ENCODE measurements at places on chromosomes 12 and 14.

DNA sequence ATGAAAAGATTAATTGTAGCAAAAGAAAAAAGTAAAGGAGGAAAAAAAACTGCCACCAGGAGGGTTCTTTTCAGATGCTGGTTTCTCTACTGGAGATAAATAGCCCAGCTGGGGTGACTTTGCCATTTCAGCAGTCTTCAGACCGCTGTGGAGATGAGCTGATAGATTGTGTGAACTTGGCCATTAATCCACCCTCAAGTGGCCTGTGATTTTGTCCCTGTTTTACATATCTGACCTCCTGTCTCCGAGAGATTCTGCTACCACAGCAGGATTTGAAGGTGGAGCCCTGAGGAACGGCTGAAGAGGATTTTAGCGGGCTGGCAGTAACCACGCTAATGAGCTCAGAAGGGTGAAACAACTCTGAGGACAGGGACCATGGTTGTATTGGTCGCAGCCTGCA lies 72.7 kb downstream of the WSCD2 start:
- no peak for DNase-seq

DNA sequence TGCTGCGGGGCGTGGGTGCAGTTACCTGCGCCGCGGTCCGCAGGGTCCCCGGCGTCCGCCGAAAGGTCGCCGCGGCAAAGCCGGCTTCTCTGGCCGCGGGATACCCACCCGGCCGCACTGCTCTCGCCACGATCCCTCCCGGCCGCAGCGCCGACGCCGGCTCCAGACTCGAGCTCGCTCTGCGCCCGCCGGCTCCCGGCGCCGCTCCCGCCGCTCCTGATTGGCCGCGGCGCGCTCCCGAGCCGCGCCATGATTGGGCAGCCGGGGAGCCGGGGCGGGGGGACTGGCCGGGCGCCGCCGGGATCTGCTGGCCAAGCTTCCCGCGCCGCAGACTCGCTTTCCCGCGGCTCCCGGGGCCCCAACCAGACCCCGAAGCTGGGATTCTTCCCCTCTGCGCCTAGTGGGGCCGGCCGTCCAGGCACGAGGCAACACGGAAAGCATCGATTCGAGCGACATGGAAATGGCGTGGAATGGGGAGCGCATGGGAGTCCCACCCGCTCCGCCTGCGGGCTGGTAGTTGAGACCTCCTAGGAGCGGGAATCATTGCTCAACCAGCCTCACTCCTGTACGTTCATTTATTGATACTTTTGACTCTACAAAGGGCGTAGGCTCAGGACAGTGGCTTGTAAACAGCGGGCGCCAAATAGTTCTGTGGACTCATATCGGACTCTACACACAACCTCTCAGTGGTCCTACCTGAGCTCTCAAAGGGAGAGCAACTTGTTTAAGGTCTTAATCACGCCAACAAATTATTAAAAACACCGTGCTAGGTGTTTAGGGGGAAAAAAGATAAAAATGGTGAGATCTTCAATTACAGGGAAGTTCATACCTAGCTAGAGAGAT lies 36.4 kb upstream of the STON2 start:
- no peak for DNase-seq

GRCh38 chr14:62691647-62692489 lies 353.4 kb downstream of the KCNH5 start:
- no peak for DNase-seq

DNA sequence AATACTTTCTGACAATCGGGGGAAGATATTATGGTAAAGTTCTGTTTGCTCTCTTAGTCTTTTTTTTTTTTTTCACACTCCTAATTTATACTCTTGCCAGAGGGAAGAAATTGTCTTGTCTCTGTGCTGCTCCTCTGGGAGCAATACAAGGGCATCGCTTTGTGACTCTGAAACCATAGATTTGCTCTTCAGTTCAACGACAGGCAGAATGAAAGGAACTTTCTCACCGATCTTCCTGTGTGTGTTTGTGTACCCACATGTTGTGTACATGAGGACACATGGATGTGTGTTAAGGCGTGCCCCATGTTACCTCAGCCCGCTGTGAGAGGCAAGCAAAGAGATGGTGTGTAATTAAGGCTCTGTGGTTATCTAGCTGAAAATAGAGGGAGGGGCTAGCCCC lies 457.6 kb downstream of the EGLN3 start:
- no peak for DNase-seq

DNA sequence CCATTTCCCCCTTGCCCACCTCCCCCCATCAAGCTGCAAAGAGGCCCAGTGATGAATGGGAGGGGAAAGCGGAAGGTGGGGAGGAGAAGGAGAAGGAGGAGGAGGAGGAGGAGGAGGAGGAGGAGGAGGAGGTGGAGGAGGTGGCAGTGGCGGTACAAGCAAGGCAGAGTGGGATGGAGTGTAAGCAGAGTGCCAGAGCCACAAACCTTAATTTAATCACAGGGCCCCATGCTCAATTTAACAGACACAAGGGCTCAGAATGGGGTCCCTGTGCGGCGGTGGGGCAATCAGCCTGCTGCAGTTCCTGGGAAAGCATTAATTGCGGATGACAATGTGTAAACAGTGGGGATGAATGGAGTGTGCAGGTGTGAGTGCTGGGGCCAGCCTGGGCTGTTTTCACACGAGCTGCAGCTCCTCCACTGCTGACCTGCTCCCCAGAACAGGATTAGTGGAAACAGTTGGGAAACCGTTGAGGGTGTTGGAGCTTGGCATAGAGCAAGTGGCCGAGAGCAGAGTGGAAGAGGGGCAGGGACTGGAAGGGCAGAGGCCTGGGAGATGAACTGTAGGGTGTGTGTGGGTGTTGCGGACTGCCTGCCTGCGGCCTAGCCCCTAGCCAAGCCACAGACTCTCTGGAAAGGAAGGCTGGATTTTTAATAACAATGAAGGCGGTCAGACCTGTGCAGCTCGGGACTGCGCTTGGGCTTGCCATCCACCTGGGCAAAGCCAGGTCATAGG lies 36.4 kb upstream of the SMOC1 start:
- DNase-seq, result no peak

DNA sequence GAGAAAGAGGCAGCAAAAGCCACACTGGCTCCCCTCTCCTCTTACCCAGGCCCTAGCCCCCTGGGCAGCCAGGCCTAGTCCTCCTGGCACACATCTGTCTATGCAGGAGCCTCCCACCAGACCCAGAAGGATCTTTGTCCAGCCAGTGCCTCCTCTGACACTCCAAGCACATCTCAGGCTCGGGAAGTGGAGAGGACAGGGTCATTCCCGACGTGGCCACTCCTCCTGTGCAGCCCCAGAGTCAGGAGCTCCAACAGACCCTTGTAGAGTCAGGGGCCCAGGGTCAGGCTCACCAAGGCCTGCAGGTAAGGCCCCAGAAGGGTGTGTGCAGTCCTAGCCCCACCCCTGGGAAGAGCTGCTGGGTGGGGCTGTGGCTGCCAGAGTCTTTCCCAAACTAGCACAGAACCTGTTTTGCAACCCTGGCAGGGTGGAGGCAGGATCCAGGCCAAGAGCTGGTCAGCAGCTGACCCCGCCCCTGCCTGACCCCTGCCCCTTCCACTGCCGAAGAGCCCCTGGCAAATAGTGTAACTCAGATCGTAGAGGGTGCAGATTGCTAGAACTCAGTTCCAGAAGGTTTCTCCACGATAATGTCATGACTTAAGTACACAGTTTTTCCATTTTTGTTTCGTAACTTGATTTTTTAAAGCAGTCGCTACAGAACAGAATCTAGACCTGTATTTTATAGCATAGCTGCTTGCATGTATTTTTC lies 26.6 kb upstream of the PNMA1 start:
- no peak for DNase-seq

- DNase-seq, result no peak
Observed at GRCh38 chr12:50571786-50572185, 67.0 kb downstream of the DIP2B start.

DNA sequence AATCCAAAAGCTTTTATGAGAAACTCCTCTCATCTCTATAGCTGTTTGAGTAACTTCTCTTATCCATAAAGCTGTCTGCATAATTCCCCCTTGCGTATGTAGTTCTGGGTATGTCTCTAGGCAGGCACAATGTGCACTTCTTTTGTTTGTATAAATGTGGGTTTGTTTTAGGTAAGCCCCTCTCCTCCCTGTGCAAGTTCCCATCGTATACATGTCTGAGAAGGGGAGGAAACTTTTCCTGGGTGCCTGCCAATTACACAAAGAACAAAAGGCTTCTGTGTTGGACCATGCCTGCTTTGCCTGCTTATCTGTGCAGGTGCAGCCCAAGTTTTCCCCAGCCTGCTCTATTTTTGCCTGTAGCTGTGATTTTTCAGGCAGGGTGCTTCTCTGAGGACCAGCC lies 96.7 kb downstream of the CCER1 start:
- no peak for DNase-seq

GRCh38 chr12:22276867-22277266 lies 57.6 kb downstream of the ST8SIA1 start:
- DNase-seq, result no peak

DNA sequence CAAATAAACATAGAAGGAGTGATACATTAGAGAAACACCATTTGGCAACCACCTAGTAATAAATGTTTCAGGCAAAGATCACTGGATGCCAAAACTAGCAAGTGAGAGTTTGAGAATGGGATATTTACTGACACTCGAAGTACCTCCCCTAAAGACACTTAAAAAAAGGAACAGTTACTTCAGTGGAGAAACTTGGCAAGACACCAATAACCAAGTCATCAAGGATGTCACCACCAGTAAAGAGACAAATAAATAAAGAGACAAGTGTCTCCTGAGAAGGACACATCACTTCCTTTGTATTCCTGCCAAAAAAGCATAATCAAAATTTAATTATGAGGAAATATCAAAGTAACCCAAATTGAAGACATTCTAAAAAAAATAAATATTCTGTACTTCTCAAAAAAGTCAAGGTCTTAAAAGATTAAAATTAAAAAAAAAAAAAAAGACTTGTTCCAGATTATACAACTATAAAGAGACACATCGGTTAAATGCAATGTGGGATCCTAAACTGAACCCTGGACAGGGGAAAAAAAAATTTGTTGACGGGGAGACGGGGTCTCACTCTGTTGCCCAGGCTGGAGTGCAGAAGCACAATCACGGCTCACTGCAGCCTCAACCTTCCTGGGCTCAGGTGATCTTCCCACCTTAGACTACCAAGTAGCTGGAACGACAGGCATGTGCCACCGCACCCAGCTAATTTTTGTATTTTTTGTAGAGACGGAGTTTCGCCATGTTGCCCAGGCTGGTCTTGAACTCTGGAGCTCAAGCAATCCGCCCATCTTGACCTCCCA lies 26.4 kb downstream of the TM7SF3 start:
- no peak for DNase-seq

Measured in stimulated activated CD8-positive, alpha-beta memory T cell treated with anti-CD3 and anti-CD28 coated beads, Interleukin-7, amount 100 ng/mL, for 1 hour (primary cell).